ENCODE measurements at places on chromosomes 12 and 14. TPM values are rescaled to one million over a fixed set of nuclear protein-coding genes. Genes with fewer than 3 reads are reported as not detected.
A peak's percentile ranks its signal among the peaks of the same experiment; 100 is the strongest.

The ZNF385A gene
- 4.4 TPM for total RNA-seq

DNA sequence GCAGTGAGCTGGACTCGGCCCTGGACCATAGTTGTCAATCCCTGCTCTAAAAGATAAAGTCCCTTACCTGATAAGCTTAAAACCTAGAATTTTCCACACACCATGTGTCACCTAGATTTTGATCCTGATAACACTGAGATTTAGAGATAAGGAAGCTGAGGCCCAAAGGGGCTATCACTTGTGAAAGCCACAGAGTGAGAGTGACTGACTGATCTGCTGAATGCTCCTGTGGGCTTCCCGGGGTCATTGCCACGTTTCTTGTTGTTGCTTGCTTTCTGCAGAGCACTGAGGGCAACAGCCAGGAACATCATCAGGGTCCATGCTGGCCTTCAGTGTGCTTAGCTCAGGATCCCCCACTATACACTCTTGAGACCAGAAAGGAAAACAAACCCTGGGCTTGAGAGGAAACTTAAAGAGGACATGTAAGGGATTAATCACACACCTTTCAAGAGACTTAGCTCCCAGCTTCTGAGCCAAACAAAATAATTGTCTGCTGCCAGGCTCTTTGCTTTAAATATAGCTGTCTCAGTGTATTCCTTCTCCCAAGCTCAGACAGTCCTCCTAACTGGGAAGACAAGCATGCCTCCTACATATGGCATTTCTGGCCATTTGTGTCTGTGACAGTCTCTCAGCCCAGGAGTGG lies 82.6 kb upstream of the ARHGAP5 start:
- no peak for DNase-seq

The TAS2R7 gene
- total RNA-seq: not detected

- no peak for DNase-seq
These were observed 23.9 kb downstream of the CLSTN3 start for GRCh38 chr12:7154042-7154441.

- no peak for DNase-seq
These were observed 10.0 kb downstream of the STAC3 start for GRCh38 chr12:57240926-57241401.

The SMOC1 gene
- total RNA-seq: 4.7 TPM

The CLEC2A gene
- not detected for total RNA-seq

DNA sequence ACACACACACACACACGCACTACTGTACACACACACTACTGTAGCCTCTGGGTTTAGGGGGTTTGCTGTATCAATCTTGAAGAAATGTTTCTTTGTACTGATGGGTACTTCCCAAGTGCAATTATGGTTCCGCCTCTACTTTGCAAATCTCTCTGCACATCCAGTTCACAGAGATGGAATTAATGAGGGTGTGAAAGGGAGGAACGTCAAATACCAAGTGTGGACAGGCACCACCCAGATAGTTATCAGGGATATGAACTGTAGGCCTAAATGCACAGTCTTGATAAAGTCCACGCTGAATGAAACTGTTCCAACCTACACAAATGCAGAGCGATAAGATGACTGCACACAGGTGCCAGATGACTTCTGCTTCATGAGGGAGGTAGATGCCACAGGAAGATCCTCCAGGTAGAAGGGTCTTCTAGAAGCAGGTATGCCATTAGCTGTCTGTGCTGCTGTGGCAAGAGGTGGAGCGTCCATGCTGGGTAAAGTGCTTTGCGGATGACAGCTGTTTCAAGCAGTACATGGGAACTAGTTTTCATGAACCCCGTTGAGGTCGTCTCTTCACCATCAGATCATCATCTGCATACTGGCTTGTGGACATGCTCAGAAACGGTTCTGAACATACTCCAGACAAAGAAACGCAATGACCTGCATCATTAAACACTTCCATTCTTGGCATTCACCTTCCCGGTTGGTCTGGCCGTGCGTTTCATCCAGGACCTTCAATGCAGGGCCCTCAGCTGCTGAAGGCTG lies 314.3 kb upstream of the RTL1 start:
- DNase-seq: no peak

The FOXN3 gene
- total RNA-seq: 172 TPM

DNA sequence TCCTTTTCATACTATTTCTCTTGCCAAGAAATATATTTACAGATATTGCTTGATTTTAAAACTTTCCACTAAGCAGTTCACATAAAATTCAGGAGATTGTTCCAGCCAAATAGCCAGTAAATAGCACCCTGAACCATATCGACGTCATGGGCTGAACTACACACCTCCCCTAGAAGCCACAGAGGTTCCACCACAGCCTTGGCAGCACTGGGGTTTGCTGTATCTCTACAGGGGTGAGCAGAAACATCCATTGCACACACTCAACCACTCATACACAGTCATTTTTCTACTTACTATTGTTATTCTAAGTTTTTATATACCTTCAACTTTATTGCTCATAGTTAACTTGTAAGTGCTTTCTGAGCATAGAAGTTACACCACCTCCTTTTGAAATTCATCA lies 8.1 kb upstream of the EIF2S3B start:
- no peak for DNase-seq

GRCh38 chr12:22287101-22287500 lies 47.4 kb downstream of the ST8SIA1 start:
- DNase-seq: no peak

GRCh38 chr12:94754653-94755052 lies 104.3 kb upstream of the TMCC3 start:
- DNase-seq: no peak

- DNase-seq: no peak
These were observed 218.0 kb downstream of the PPFIA2 start for GRCh38 chr12:81541121-81541520.

The CHGA gene
- total RNA-seq: 1.0 TPM

- no peak for DNase-seq
These were observed 120.4 kb downstream of the ADCK1 start for GRCh38 chr14:77920312-77920711.

The MMP14 gene
- total RNA-seq: 174 TPM

- no peak for DNase-seq
These were observed 476.9 kb downstream of the SLC6A15 start for GRCh38 chr12:84435682-84436081.

DNA sequence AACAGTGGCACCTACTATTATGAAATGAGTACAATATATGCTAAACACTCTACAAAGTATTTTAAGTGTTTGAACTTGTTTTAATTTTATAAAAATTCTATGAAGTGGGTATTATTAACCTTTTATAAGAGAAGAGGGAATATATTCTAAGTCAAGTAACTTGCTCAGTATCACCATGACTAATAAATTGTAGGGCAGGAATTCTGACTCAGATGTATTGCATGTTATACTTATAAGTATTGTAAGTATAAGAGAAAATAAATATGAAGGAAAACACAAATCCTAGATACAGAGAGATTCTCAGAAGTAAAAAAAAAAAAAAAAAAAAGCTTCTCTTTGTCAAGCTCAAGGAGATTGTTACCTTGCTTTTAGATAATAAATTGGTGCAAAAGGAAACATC lies 893.2 kb downstream of the SLC16A7 start:
- no peak for DNase-seq

GRCh38 chr14:53450871-53451270 lies 297.7 kb upstream of the DDHD1 start:
- no peak for DNase-seq

The CARMIL3 gene
- 0.08 TPM for total RNA-seq

The SYCP3 gene
- not detected for total RNA-seq

- DNase-seq: no peak
These were observed 1.1 kb upstream of the SOAT2 start for GRCh38 chr12:53101931-53102781.

DNA sequence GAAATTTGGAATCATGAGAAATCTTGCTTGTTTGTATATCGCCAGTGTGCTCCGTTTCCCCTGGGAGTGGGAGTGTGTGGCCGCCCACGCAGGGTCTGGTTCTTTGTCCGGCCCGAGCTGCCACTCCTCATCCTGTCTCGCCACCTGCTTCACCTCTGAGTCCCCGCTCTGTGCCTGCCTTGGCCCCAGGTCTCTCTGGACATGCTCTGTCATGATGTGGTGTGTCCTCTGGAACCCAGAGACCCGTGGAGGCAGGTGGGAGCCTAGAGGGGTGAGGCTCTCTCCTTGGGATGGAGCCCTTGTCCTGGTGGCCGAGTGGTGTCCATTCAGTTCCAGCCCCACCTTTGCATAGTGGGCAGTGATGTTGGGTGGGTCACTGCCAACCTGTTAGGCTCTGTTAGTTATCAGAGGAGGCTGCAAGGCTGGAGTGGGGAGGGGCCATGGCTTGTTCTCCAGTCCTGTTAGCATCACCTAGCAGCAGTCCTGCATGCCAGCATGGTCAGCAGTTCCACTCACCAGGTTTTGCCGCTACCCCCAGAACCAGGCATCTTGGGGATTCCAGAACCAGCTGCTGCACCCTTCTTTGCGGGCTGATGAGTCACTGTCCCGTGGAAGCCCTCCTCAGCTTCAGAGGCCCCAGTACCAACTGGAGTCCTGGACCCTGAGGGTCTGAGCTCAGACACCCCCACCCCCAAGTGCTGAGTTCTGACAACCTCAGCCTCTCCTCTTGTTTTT lies 76.5 kb downstream of the EP400 start:
- DNase-seq: no peak

DNA sequence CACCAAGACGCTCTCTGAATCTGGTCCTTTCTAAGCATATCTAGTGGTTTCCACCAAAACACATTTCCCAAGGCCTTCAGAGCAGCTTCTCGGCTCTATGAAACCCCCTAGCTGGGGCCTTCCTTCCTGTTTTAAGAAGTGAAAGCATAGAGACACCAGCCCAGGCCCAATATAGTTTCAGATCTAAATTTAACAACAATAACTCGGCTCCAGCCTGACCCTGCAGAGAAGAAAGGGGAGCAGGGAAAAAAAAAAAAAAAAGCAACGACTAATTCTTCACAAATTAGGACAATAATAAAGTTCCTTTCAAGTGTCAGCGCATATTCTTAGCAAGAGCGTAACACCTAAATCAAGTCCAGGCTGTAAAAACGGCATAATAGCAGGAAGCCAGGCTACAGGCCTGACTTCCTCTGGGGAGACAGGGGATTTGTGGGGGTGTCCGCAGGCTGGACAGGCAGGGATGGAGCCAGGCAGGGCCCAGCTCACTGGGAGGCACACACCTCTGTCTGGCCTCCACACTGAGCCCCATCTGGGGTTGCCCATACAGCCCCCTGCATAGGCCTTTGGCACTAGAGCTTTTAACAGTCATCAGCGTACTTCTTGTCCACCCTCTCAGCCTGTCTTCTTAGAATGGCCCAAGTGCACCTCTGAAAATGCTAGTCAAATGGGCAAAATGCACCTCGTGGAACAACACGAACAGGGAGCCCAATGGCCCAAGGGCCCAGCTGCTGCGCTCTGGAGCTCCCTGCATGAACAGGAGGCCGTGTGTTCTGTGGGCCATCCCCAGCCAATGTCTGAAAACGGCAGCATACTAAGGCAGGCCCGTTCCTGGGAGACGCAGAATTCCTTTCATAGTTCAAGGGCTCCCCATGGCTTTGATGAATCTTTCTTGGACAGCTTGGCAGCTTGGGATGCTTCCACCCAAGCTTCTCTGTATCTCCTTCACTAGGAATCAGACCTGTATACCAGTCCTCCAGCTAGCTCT lies 772.9 kb downstream of the MED13L start:
- DNase-seq: peak; percentile 9

The CEBPE gene
- not detected for total RNA-seq

GRCh38 chr14:59358784-59359183 lies 106.4 kb downstream of the GPR135 start:
- no peak for DNase-seq

The RNF31 gene
- 42.9 TPM for total RNA-seq

DNA sequence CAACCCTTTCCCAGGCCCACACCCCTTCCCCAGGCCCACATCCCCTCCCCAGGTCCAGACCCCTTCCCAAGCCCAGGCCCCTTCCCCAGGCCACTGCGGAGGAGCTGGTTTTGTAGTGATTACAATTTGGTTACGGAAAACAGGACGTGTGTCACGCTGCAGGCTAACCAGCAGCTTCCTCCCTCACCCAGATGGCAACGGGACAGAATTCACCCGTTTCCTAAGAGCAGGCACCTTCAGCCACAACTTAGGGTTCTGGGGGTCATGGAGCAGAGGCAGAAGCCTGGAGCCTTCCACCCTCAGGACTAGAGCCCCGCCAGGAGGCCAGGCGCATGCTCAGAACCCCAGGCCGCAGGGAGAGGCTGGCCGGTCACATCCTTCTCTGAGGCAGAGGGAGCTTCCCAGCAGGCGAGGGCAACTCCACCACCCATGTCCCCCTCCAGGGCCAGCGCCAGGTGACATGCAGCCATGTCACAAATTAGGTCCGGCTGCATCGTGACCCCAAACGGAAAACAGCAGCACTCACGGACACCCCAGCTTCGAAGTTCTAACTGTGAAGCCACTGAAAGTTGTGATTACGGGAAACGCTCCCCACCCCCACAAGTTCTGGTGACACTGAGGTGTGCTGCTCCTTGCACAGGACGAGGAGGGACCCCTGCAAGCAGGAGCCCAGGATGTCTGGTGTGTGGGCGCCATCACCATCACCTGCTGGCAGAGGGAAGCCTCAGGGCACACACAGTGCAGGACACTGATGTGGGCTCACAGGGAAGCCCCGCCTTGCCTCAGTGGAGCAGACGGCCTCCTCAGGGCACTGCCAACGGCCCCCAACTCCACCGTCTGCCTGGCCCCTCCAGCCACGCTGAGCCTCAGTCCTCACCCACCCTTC lies 7.7 kb downstream of the BRF1 start:
- no peak for DNase-seq

The CALM1 gene
- total RNA-seq: 295 TPM

- peak; percentile 35 for DNase-seq
These were observed 818 bp upstream of the SUOX start for GRCh38 chr12:55996201-55996714.

DNA sequence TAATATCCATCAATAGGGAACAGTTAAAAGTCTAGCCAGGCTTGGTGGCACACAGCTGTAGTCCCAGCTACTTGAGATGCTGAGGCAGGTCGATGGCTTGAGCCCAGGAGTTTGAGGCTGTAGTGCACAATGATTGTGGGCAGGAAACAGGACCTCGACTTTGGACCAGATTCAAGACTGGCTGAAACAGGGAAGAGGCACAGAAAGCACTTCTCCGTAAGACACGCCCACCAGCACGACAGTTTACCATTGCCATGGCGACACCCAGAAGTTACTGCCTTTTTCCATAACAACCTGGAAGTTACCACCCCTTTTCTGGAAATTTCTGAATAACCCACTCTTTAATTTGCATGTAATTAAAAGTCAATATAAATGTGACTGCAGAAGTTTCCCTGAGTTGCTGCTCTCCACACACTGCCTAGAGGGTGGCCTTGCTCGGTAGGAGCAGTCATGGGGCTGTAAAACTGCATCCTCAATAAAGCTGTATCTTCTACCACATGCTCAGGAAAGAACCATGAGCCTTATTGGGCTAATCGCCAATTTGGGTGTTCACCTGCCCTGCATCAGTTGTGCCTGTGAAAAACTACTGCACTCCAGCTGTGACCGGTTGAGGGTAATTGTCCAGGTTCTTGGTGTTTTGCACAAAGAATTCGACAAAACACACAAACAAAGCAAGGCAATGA lies 4.6 kb upstream of the LRRC23 start:
- DNase-seq: no peak

The PLA2G1B gene
- total RNA-seq: 1.8 TPM

All from ovary (tissue), 10 donors.